NCI-H774 (cell line): ENCODE measurements at places on chromosomes 16 and 17.

DNA sequence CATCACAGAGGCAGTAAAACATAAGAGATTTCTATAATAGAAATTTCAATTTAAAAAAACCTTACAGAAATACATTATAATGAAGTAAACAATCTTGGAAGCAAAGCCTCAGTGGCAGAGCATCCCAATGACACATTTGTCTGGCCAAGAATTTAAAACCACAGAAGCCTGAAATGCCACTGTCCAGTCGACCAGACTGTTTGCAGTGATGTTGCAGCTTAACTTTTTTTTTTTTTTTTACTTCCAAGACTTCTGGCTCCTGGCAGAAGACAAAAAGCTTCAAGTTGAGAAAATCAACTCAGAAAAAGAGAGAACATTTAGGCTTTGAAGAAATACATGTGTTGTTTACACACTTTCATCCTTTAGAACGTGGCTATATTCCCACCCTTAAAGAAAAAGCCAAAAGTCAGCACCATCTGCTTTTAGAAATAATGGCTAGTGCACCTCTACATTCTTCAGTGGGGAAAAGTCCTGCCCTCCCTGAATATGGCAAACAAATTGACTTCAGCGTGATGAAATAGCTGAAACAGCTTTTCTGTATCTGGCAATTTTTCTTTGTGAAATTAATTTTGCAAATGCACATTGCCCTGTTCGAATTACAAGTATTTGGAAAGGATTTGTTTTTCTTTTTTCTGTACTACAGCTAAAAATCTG is 205.5 kb upstream of the MON1B start:
- no peak for DNase-seq

DNA sequence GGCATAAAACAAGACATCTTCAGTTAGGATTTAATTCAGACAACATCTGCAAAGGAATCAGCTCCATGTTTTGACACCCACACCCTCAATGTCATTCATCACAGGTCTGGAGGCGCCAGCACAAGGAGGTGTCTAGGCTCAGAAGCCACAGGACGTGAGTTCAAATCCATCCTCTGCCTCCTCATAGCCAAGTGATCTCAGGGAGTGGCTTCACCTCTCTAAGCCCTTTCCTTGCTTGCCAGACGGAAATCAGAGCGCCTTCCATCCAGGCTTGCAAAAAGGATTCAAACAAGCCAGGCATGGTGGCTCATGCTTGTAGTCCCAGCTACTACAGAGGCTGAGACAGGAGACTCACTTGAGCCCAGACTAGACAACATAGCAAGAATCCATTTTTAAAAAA is 84.6 kb downstream of the GSG1L start:
- no peak for DNase-seq

DNA sequence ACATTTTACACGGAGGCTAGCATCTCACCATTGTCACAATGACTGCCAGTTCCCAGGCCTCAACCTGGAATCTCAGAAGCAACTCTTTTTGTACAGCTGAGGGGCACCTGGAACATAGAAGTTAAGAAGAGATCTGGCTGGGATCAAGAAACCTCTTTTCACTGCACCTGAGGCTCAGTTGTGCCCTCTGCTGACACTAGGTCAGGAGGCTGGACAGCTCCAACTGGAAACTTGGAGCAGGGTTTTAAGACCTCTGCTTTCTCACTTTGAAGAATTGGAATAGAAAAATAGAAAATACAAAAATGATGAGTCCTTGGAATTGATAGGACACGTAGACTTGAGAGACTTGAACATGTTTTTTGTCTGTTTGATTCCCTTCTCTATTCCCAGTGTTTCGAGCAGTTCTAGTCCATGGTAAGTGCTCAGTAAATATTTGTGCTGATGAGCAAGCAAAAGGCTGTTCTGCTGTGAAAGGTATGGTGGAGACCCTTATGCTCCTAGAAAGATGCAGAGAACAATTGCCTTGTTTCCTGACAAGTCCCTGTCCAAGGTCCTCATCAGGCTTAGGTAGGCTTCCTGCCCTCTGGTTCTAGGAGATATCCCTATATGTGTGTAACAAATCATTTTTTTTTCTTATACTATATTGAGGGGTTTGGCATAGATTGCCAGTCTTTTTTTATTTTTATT is 13.6 kb upstream of the PPM1D start:
- no peak for DNase-seq

DNA sequence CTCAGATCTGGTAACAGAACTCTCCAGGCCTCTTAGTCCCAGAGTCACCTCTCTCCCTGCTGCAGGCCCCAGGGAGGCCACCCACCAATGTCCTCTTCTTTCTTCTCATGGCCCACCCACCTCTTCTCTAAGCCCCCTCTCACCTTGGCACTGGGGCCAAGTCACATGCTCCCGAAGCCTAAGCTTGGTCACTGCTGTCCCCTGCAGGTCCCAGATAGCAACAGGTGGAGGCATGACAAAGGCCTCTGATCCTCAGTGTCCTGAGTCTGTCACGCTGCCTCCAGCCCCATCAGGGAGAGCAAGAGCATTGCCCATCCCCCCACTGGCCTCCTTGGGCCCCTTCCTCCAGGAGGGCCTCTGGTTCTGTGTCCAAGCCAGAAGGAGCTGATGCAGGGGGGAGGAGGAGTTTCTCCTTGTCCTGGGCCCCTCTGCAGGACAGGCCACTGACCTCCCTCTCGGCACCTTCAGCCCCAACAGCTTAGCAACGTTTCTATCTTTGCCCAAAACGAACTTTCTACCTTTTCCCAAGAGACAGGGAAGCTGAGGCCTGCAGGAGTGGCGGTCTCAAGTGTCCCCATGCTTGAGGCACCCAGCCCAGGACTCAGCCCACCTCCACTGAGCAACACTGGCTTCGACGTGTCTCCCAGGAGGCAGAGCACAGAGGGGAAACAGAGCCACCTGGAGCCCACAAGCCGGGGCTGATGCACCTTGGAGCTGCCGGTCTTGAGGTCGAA is 8.6 kb downstream of the P2RX1 start:
- DNase-seq, result no peak

GRCh38 chr16:46618516-46618915 is 2.7 kb downstream of the SHCBP1 start:
- DNase-seq, result no peak

- DNase-seq, result no peak
These were observed 26.7 kb downstream of the ZNF469 start for GRCh38 chr16:88409296-88410065.

GRCh38 chr17:44102849-44103622 is 20.4 kb downstream of the HDAC5 start:
- no peak for DNase-seq

- no peak for DNase-seq
These were observed 32.9 kb downstream of the PGS1 start for GRCh38 chr17:78411241-78411857.
